Urinary bladder (tissue), 4 donors: ENCODE measurements at places on chromosomes 13 and 19. TPM values are rescaled to one million over a fixed set of nuclear protein-coding genes. Genes with fewer than 3 reads are reported as not detected.

Gene ANKLE1
- total RNA-seq, result 0.26 TPM

DNA sequence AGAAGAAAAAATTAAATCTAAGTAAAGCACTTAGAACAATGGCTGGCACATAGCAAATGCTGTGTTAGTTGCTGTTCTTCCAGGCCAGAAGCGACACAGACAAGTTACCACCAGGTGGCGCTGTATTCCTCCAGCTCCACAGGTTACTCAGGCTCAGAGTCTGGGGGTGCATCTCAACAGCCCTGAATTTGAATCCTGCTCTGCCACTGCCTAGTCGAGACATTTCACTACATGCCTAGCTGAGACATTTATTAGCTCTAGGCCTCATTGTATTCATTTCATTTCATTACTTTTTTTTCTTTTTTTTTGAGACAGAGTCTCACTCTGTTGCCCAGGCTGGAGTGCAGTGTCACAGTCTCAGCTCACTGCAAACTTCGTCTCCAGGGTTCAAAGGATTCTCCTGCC lies 16.4 kb upstream of the CYP2B6 start:
- DNase-seq, result no peak

- DNase-seq, result no peak
These were observed 19.0 kb downstream of the AKT2 start for GRCh38 chr19:40266119-40266518.

Gene C5AR1
- total RNA-seq, result 1.8 TPM

Gene HNRNPA1L2
- 4.3 TPM for total RNA-seq

DNA sequence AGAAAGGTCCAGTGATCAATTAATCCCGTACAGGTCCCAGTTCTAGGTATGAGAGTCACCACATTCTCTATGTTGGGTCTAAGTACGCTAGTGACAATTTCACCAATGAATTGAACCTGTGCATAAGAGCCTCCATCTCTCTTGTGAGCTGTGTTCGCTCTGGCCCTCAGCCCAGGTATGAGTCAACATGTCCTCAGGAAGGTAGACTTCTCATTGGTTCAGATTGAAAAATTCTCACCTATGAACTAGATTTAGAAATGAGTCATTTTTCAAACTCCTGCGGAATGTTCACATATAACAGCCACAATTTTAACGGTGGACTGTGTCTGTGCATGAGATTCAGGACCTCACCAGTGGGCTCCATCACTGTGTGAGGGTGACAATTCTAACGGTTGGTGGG lies 12.7 kb upstream of the ZNF43 start:
- DNase-seq, result no peak

GRCh38 chr13:38759390-38759789 lies 72.5 kb downstream of the FREM2 start:
- DNase-seq, result no peak

Gene ICAM5
- 0.53 TPM for total RNA-seq

Gene MAG
- total RNA-seq, result 6.1 TPM

DNA sequence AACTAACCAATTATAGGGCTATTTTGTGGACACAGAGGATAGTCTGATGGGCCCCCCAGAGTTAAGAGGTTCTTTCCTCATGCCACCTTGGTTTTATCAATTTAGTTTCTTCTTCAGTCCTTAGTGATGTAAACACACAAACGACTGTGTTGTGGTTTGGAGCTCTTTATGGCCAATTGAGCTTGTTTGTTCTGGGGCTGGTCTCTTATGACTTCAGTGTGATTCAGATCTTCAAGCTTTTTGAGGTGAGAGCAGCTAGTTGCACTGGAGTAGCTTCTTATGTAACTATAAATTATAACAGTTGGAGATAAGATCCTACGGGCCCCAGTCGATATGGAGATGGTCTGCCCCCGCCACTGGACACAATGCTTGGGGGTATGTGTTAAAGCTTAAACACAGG lies 22.0 kb upstream of the GJB6 start:
- no peak for DNase-seq

- no peak for DNase-seq
These were observed 12.7 kb downstream of the FARP1 start for GRCh38 chr13:98155475-98156109.

DNA sequence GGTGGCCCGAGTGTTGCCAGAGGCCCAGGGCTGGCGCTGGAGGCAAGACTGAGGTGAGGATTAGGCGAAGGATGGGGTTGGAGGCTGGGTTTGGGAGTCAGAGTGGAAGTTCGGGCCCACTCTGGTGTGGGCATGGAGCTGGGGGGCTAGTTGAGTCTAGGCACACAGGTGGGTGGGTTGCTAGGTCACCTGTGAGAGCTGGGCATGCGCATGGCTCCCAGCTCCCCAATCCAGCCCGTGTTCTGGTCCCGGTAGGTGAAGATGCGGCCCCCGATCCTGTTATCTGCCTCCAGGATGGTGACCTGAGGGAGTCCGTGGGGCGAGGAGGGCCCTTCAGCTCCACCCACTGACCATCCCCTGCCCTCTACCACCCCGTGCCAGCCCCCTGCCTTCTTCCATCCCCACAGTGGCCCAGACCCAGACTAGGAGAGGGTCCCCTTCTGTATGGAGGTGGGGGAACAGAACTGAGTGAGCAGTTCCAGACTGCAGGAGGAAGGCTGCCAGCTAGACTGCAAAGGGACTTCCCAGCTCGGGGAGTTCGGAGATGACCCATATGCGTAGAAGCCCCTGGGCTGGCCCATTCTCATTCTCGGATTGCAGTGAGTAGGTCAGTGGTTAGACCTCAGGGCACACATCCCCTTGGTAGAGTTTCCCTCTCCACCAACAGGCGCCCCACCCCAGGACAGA lies 1.7 kb downstream of the IL4I1 start:
- no peak for DNase-seq

GRCh38 chr13:42580644-42581043 lies 6.7 kb downstream of the TNFSF11 start:
- no peak for DNase-seq

- peak; percentile 80 for DNase-seq
These were observed 41.2 kb upstream of the KLF2 start for GRCh38 chr19:16283210-16284061.

- DNase-seq, result no peak
These were observed 261.8 kb downstream of the DLEU7 start for GRCh38 chr13:50581586-50582196.
